ENCODE measurements at places on chromosomes 1 and 21. TPM values are rescaled to one million over a fixed set of nuclear protein-coding genes. Genes with fewer than 3 reads are reported as not detected.

DNA sequence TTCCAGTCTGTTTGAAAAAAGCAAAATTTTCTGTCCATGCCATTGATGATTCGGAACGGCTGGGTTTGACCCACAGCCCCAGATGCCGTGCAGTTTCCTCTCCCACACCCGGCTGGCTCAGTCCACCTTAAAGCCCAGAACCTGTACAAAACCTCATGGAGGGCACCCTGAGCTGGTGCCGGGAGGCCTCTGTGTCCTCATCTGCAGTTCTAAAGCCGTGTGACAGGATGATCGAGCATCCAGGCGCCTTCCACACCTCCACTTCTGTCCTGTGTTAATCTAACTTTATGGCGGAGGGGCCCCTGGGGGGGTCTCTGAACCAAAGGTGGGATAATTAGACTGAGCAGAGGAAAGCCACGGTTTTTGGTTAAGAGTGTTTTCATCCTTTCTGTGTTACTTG is 49.6 kb downstream of the SLC37A1 start:
- DNase-seq, result no peak

- DNase-seq, result no peak
Observed at GRCh38 chr1:242743983-242744780, 219.7 kb upstream of the PLD5 start.

- DNase-seq, result peak; percentile 19
Observed at GRCh38 chr1:166170726-166171125, 3.9 kb upstream of the FAM78B start.

DNA sequence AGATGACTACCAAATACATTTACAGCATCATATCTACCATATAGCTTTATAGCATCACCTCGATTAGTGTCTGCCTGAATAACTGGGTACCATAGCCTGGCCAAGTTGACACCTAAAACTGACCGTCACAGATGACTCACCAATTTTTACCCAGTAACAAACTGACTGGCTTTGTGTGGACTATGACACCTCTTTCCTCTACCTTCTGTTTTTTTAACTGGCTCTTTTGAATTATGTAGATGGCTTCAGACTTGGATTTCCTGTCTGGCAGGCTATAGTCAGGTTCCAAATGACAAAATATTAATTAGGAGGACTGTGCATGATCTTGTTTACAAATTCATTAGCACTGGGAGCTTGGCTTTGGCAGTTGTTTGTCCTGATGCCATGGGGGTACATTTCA is 360.3 kb downstream of the TGFB2 start:
- DNase-seq, result no peak

- DNase-seq, result no peak
Observed at GRCh38 chr21:33971492-33972013, 55.9 kb upstream of the ATP5PO start.

- no peak for DNase-seq
Observed at GRCh38 chr1:209104646-209105045, 478.9 kb upstream of the CAMK1G start.

DNA sequence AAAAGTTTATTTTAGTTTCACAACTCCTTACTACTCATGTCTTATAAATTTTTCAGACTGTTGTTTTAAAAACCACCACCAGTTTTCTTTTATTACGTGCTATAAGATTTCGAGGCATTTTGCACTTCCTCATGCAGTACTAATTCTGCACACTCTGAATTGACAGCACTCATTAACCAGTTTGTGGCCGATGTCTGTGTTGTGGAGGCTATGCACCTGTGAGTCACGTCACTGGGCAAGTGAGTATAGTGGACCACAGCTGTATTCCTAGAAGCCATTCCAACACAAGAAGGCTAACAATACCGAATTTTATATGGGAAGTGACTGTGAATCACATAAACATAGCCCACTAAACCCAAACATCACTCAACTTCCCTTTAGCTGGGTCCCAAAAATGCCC is 21.0 kb upstream of the SPATA6 start:
- no peak for DNase-seq

GRCh38 chr1:118841521-118841920 is 146.6 kb downstream of the TBX15 start:
- DNase-seq, result no peak

DNA sequence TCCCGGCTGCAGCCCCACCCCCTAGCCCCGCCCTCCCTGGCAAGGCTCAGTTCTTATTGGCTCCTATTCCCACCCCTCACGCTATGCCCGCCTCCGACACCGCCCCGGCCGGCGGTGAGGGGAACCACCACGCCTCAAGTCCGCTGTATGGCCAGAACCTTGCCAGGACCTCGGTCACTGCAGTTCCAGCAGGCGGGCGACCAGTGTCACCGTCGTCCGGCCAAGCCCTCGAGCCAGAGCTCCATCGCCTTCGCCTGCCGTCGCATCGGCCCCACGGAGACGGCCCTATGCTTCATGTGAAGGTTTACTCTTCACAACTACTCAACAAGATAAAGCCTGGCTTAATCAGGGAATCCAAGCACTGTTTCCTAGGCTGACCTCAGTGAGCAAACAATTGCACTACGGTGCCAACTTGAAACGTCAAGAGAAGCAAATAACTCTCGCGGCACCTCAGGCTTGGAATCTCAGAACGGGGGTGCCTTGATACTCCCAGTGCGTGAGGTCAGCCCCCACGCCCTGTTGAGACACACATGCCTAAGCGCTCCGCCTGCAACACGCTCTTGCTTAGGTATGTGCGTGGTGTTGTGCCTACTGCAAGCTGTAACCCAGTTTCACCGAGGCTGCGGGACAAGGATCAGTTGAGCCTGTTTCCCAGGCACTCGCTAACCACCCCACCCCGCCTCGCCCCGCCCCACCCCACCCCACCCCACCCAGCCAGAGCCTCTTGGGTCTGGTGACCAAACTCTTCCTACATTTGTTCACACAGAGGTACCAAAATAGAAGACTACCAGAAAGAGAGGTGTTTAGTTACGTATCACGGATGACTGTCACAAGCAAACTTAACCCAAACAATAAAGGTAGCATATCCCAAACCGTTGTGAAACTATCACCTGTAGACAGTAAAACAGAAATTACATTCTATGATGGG is 498 bp upstream of the DENND2C start:
- peak; percentile 92 for DNase-seq

DNA sequence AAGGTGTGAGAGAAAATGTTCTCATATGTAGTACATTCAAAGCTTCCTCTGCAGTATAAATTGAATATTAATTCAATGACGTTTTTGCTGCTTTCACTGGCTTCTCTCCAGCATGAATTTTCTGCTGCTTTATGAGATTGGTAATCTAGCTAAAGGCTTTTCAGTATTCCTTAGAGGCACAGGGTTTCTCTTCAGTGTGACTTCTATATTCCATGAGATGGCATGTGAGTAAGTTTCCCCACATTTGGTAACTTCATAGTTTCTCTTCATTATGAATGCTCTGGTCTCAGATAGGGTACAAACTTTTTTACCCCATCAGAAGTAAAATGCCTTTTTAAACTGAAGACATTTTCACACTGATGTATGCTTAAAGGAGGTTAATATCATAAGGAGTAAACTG is 10.4 kb upstream of the KLF18 start:
- DNase-seq, result no peak

- DNase-seq, result peak; percentile 45
Observed at GRCh38 chr1:54812801-54813484, 11.8 kb upstream of the TTC22 start.

- no peak for DNase-seq
Observed at GRCh38 chr1:58513956-58514355, 32.6 kb downstream of the OMA1 start.

GRCh38 chr21:20250337-20250736 is 747.9 kb upstream of the NCAM2 start:
- no peak for DNase-seq

DNA sequence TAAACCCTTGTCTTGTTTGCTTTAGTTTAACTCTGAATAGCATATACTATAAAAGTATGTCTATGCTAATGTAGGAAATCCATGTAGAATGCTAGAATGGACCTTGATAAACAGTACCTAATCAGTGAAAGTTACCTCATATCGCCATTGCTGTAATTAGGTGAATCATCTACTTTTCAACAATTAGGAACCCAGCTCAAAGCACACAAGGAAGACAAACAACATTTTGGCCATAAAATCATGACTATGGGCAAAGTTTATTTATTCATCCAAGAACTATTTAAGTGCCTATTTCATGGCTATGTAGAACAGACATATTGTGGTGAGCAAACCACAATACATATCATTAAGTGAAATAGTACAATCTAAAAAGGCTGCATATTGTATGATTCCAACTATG is 1043.2 kb downstream of the BRINP3 start:
- no peak for DNase-seq

DNA sequence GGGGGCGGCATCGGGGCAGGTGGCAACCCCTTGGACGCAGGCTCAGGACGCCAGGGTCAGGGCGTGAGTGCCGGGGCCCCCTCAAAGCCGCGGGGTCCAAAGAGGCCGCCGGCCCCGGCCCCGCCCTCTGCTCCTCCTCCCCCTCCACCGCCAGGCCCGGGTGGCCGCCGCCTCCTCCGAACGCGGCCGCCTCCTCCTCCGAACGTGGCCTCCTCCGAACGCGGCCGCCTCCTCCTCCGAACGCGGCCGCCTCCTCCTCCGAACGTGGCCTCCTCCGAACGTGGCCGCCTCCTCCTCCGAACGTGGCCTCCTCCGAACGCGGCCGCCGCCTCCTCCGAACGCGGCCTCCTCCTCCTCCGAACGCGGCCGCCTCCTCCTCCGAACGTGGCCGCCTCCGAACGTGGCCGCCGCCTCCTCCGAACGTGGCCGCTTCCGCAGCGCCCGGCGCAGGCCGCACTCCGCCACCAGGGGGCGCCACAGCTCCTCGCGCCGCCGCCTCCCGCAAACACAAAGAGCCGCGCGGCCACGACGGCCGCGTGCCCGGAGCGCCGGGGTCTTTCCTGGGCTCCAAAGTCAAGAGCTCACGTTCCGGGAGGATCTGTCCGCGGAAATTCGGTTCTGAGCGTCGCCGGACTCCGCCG is 19.3 kb upstream of the SAMD11 start:
- peak; percentile 85 for DNase-seq

DNA sequence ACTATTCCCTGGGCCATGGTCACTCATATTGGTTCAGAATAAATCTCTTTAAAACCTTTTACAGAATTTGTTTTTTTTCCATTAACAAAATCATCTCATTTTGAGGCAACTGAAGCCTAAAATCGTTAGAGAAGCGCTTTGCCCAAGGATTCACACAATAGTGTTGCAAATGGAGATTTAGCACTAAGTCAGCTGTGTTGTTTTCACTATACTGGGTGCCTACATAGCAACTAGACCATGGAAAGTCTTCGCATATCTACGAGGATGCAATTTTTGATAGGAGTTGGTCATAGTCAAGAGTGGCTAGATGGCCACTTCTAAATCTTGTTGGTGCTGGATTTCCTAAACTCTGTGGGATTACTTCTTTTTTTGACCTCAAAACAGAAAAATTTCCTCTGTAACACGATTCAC is 530 bp upstream of the TIPRL start:
- no peak for DNase-seq

DNA sequence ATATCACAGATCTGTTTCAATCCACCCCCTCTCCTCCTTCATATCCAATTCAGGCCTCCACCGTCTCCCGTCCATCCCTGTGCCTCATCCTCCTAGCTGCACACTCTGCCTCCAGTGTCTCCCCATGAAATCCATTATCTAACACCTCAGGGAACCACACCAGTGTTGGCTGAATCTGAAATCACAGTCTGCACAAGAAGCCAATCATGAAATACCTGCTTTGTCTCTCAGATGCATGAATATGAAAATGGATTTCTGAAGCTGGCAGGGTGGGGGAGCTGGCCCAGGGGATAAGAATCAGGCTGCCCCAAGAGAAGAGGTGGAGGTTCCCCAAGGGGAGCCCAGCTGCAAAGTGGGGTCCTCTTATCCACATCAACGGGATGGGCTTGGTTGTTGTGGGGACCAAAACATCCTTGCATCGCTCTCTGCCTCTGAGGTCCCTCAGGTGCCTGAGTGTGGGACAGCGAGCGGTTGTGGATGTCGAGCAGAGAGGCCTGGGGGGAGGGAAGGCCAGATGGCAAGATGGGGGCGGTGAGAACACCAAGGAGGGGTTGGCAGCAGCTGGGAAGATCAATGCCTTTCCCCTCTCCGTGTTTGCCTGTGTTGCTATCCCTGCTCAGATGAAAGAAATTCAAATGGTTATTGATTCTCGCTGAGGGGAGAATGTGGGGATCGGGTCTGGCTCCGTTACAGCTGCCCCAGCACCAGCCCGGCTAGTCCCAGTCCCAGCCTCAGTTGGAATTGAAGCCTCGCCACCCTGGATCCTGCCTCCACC is 237.3 kb upstream of the POU3F1 start:
- DNase-seq, result no peak

GRCh38 chr1:153922972-153923925 is at the start of gene GATAD2B:
TSS of gene GATAD2B (minus strand) at chr1:153922972. CDS start at chr1:153828347, 94,625 bp downstream.
- peak; percentile 100 for DNase-seq

GRCh38 chr1:115222616-115223402 is 115.2 kb downstream of the NGF start:
- no peak for DNase-seq

- DNase-seq, result no peak
Observed at GRCh38 chr1:230072296-230072695, 5.3 kb downstream of the GALNT2 start.

DNA sequence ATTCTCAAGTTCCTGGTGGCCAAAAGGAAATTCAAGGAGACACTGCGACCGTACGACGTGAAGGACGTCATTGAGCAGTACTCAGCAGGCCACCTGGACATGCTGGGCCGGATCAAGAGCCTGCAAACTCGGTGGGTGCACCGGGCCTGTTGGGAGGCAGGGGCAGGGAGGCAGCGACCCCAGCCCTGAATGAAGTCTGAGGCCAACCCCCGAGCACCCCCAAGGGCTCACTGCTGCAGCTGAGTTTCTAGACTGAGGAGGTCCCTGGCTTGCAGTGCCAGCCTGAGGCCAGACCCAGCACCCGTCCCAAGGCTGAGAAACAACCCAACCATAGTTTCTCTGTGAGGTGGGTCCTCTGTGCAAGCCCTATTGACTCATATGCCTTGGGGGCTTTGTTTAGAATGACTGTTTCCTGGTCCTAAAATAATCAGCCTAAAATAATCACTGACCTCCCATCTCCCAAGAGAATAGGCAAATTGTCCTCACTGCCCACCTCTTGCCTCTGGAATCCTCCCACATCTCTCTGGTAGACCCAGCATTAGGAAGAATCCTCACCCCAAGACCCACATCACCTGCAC is 27.1 kb downstream of the CITED4 start:
- DNase-seq, result no peak

DNA sequence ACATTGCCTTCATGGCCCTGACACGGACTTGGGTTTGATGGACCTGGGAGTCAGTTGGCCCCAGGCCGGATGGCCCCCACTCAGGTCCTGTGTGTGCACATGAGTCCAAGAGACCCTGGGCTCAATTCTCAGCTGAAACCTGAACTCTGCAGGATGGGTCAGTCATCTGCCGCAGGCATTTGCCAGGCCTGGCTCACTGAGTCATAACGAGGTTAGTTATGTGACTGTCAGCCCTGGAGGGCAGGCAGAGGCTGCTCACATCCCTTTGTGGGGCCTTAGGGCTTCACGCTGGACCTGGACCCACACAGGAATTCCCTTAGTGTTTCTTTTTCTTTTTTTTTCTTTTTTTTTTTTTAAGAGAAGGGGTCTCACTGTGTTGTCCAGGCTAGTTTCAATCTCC is 46.5 kb downstream of the PSMG1 start:
- DNase-seq, result no peak

- DNase-seq, result peak; percentile 41
Observed at GRCh38 chr21:43361127-43361492, 65.8 kb downstream of the SIK1 start.

Gene C1QTNF12
- total RNA-seq, result 2.6 TPM

Gene KCNH1
- total RNA-seq, result not detected

Gene HCRTR1
- not detected for total RNA-seq

Gene RGL1
- 1.3 TPM for total RNA-seq

Gene FCGR3A
- 0.27 TPM for total RNA-seq

Gene SH2D1B
- not detected for total RNA-seq

Gene CD52
- 344 TPM for total RNA-seq

Gene SPATA46
- total RNA-seq, result not detected

Gene ASPM
- 37.3 TPM for total RNA-seq
